Ureter (tissue), 1 donor: ENCODE measurements at places on chromosomes 4 and X. TPM values are rescaled to one million over a fixed set of nuclear protein-coding genes. Genes with fewer than 3 reads are reported as not detected.

PHOX2B gene
- total RNA-seq, result not detected

GABRA4 gene
- total RNA-seq, result not detected

DNA sequence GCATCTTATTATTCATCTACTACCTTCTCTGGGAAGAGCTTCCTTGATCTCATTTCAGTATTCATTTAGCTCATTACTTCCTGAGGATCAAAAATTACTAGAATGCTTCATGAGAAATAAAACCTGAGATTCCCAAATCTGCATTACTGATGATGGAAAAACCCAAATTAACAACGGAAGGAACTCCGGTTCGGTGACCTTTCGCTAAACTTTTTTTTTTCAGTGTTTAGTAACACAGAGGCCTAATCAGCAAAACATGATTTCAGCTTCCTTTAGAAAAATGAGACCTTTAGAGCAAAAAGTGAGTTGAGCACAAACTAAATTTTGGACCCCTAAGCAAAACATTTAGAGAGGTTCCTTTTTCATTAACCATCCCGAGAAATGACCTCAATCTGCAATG is 229.2 kb downstream of the MAML3 start:
- DNase-seq, result no peak

- no peak for DNase-seq
Observed at GRCh38 chrX:118536687-118537461, 41.3 kb downstream of the DOCK11 start.

DNA sequence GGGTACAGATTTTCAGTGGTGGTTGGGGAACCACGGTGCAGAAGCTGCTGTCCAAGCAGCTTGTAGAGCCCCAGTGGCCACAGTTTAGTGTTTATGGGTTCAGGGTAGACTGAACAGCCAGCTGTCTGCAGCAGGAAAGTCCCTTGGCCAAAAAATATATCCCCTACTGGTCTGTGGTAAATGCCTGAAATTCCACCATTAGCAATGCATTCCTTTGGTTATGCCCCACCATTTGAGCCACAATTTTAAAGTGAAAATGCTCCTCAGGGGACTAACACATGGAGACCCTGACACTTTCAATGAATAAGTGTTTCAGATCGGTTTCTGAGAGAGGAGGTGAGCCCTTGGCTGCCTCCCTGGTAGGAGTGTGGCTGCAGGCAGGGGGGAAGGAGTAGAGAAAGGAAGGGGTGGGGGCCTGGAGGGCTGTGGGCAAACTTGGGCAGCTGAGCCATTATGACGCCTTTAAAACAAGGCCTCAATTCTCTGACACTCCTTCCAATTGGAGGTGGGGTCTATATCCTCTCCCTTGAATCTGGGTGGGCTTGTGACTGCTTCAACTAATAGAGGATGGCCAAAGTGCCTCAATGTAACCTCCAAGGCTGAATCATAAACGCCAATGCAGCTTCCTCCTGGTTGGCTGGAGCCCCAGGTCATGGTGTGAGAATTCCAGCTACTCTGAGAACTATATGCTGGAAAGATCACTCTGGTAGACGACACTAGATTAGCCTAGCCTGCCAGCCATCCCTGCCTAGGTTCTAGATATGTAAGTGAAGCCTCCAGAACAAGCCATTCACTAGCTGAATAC is 75.8 kb upstream of the ATP6AP2 start:
- DNase-seq, result no peak

DNA sequence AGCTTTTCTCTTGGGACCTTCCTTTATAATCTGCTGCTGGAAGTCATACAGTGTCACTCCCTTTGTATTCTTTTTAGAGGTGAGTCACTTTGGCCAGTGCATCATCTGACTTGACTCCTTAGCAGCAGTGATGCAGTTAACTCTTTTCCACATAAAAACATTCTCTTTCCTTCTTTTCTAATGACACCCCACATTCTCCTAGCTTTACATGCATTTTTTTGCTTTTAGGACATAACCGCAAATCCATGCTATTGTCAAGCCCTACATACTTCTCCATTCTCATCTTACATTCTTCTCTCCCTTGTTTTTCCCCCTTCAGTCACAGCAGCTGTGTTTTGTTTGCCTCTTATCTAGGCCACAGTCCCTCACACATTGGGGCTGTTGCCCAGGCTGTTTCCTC is 55.1 kb downstream of the ZNF330 start:
- no peak for DNase-seq

DNA sequence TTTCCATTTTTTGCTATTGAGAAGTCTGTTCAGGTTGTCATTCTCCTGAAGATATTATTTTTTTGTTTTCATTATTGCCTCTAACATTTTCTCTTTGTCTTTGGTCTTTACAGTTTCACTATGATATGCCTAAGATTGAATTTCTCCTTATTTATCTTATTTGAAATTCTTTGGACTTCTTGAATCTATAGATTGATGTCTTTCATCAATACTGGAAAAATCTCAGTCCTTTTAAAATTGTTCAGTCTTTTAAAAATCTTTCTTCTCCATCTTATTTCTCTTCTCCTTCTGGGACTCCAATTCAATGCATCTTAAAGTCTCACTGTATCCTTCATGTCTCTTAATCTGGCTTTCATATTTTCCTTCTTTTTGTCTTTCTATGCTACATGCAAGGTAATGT is 86.7 kb downstream of the KIT start:
- no peak for DNase-seq

GRCh38 chr4:14445882-14446281 is 556.4 kb upstream of the CPEB2 start:
- no peak for DNase-seq

DNA sequence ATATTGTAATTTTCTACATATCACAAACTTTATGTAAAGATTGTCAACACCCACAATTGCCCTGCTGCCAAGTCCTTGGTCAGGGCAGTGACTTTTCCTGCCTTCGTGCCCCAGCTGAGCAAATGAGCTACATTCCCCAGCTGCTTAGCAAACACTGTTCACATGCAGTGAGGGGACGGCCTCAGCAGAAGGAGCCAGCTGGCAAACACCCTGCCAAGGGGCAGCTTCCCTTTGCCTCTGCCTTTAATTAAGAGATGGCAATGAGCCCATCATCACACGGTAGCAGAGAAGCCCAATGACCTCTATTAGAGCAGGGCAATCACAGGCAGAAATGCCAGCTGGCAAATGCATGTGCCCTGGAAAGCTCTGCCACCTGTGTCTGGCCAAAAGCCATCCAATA is 253.4 kb downstream of the EPHA5 start:
- DNase-seq, result no peak

DNA sequence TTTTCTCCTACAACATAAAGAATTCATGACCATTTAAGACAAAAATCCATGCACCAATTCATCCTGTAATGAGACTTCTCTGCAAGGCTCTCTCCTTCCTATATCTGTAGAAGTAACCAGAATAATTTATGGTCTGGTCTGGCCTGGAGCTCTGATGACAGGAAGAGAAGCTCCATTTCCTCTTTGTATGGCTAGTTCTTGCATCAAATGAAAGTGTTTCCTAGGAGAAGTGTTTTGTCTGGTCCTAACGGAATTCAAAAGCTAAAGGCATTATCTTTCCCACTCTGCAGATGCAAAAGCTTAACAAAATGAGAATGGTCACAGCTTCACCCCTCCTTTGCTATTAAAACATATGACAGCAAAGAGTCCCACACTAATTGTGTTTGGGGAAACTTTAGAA is 55.1 kb downstream of the SPATA18 start:
- DNase-seq, result no peak

DNA sequence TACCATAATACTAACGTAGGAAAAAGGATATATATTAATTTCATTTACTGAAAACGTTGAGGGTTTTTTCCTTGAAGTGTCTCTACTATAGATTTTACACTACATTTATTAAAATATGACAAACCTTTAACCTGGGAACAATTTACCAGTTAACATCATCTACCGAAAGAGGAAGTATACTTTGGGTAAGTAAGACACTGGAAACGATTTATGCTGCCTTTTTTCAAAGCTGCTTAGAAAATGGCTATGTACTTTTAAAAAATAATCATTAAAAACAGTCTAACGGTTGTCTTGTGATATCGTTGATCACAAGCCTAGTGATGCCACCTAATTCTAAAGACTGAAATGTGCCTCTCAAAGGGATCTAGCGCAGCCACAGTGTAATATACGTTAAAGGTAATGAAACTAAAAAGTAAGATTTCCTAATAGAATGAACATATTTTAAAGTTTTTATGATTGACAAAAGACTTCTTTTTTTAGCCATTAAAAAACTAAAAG is 50.4 kb downstream of the STX18 start:
- no peak for DNase-seq

GRCh38 chrX:123468481-123468880 is 264.4 kb downstream of the THOC2 start:
- no peak for DNase-seq

GRCh38 chrX:13647709-13648212 is 5.2 kb upstream of the TCEANC start:
- no peak for DNase-seq

DNA sequence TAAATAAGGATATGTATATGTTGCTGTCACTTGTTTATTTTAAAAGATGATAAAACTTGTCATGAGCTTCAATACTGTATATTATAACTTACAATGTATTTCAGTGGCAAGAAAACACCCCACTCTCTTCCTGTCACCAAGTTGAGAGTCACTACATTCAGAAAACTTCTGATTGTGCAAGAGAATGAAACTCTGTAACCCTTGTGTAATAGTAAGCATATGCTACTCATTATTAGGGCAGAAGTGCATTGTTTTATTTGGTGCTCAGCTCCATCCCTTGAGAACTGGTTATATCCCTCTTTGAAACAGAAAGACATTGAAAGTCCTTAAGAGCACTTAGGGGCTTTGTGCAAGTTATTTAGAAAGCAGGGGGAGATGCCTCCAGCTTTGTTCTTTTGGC is 594.5 kb downstream of the ARAP2 start:
- no peak for DNase-seq

GRCh38 chr4:20251796-20252655 is at the start of gene SLIT2:
Gene SLIT2, plus strand, starts transcription at chr4:20251905. Its CDS starts 1,911 bp downstream, at chr4:20253816.
- peak; percentile 87 for DNase-seq

GPR173 gene
- total RNA-seq, result 7.6 TPM

DNA sequence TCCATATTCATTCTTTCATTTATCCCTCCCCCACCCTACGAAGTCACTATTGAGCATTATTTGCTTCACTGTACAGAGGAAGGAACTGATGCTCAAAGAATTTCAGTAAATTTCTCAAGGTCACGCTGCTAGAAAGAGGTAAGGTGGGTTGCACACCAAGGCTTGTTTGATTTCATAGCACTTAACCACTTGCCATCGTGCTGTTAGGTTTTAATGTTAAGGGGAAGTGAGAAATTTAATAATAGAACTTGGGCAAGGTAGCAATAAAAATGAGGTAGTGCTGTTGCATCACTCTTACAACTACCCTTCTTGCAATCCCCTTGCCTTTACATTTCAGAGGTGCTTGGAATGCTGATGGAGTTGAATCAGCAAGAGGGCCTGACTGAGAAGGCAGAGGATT is 343.1 kb downstream of the MID1IP1 start:
- DNase-seq, result no peak

GRCh38 chr4:80492761-80493160 is 157.2 kb downstream of the CFAP299 start:
- DNase-seq, result peak; percentile 49

FRMPD4 gene
- total RNA-seq, result 0.83 TPM

GRCh38 chrX:135536877-135537276 is 16.4 kb downstream of the INTS6L start:
- no peak for DNase-seq

- no peak for DNase-seq
Observed at GRCh38 chrX:71099736-71100135, 4.1 kb downstream of the FOXO4 start.

DNA sequence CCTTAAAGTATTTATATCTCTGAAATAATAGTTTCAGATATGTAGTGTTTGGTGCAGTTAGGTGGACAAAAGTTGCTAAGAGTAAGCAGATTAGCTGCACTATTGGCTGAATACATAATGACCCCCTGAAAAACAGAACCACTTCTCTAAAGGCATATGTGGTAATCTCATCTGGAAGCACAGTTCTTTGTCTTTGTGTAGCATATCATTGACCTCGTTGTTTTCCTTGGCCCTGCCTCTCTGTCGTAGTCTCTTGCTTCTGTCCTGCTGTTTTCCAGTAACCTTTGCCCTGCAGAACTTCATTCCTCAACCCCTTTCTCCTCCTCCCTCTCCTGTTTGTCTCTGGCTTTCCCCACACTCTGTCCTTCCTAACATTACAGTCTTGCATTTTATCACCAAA is 41.4 kb downstream of the JADE3 start:
- no peak for DNase-seq

UGT2B15 gene
- 0.47 TPM for total RNA-seq

POU4F2 gene
- total RNA-seq, result not detected

GRCh38 chr4:112889619-112890527 is 159.6 kb upstream of the ANK2 start:
- no peak for DNase-seq

GRCh38 chrX:30067677-30068076 is 147.7 kb upstream of the MAGEB2 start:
- DNase-seq, result no peak
